ENCODE measurements at places on chromosomes 3 and 15. TPM values are rescaled to one million over a fixed set of nuclear protein-coding genes. Genes with fewer than 3 reads are reported as not detected.
A peak's percentile ranks its signal among the peaks of the same experiment; 100 is the strongest.

GRCh38 chr3:179603831-179604230 lies 607 bp downstream of the MRPL47 start:
- DNase-seq = no peak

The C2CD4A gene
- 0.05 TPM for total RNA-seq

GRCh38 chr3:66261355-66261754 lies 40.6 kb downstream of the SLC25A26 start:
- DNase-seq = peak; percentile 26

The PCOLCE2 gene
- total RNA-seq = 26.5 TPM

The MAP1A gene
- total RNA-seq = 1.7 TPM

GRCh38 chr3:150348500-150348899 lies 59.6 kb upstream of the TSC22D2 start:
- peak; percentile 95 for DNase-seq

The CA12 gene
- 6.1 TPM for total RNA-seq

The RFTN1 gene
- total RNA-seq = 26.4 TPM

DNA sequence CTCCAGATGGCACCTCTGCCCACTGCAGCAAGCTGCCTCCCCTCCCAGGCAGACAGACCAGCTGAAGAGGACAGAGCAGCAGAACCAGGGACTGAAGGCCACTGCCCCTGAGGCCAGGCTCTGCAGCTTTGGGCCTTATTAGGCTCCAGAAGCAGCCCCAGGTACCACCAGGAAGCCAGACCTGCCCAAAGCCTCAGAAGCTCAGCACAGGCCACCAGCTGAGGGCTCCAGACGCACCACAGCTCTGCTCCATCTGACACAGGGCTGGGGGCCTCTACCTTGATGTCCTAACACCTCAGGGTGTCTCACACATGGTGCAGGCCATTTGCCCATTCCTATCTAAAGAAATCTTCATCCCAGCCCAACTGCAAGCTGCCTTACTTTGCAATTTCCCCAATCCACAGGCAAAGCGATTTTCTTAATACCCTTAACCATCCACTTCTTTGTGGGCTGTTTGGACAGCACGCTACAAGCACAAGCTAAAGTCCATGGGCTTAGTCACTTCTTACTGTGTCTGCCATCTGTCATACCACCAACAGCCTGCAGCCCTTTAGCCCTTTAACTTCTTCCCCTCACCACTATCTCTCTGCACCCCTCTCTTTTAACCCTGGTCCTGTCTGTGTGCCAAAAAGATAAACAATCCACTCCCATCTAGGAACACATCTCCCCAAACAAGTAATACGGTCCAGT lies 112.1 kb downstream of the IQSEC1 start:
- no peak for DNase-seq
